ENCODE measurements at places on chromosomes 6 and 20.

DNA sequence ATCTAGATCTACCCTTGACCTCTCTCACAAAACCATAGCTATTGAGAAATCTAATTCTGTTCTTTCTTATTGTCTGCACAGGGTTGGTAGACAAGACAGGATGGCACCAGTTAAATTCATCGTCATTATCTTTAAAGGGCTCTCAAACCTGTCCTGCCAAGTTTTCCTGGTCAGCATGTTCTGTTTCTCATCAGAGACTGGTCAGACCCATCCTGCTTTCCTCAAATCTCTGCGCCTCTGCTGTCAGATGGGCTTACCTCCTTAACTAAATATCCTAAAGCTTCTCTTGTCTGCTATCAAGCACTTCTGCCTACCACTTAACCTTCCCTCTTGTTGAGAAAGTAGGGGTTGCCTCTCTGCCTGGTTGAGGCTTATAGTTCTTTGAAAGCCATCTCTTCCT, 125.2 kb downstream of the MYO6 start:
- DNase-seq: no peak

- DNase-seq: peak; percentile 17
These were observed 90.4 kb downstream of the SLC2A10 start for GRCh38 chr20:46799781-46800408.

DNA sequence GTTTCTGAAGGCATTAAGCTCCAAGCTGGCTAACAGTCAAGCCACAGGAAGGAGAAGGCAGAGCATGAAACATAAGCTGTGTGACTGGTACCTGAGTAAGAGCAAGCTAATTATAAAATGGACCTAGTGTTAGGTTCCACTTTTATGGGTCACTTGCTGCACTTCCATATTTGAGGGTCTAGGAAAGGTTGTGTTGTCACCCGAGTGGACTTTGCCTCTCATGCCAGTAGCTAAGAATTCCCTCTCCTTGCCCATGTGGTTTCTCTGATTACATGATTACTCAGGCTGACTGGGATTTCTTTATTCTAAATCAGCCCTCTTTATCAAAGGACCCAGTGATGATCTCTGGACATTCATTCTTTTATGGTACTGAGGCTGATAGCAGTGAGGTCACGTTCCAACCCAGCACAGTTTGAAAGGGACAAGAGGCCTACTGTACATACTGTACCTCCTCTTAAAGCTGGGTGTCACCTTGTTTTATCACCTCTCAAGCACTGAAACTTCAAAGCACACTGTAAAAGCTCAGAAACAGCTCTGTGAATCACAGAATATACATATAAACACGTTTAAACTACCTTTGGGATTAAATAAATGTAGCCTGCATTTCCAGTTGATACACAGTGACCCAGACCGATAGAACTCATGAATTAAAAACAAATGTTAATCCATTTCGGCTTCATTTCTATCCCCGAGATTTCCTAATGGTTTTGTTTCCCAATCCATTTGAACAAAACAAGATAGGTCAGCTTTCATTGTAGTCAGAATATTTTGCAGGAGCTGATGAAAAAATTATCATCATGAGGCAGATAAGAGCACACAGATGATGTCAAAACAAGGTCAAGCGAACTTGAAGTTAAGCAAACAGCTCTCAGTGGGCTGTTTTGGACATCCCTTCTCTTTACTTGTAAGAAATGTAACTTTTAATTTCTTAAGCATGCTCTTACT, 96.5 kb downstream of the ALDH8A1 start:
- no peak for DNase-seq

GRCh38 chr6:3391902-3392458, 64.9 kb downstream of the SLC22A23 start:
- DNase-seq: no peak

DNA sequence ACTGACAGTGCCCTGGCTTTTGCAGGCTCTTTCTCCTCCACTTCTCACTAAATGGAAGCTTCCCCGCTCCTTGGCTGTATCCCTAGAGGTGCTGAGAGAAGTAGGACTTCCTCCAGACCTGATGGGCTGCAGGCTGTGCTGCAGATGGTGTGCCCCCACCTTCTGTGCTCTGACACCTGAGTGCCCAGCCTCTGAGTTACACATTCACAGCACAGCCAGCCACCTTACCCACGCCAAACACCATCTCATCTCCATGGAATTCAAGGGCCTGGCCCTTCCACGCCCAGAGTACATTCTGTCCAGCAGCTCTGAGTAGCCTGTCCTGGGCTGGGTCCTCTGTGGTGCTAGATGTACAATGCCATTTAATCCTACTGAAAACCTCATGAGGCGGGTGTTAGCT, 5.3 kb downstream of the SFTA2 start:
- DNase-seq: no peak

- no peak for DNase-seq
These were observed at the start of gene OPRL1 for GRCh38 chr20:64080013-64080812. OPRL1 (plus strand) TSS chr20:64080082; CDS start chr20:64092721, 12,639 bp downstream.

DNA sequence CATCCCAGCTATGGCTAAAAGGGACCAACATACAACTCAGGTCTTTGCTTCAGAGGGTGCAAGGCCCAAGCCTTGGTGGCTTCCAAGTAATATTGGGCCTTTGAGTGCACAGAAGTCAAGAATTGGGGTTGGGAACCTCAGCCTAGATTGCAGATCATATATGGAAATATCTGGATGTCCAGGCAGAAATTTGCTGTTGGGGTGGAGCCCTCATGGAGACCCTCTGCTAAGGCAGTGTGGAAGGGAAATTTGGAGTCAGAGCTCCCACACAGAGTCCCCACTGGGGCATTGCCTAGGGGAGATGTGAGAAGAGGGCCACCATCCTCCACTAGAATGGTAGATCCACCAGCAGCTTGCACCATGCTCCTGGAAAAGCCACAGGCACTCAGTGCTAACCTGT, 123.5 kb downstream of the PRL start:
- DNase-seq: no peak

DNA sequence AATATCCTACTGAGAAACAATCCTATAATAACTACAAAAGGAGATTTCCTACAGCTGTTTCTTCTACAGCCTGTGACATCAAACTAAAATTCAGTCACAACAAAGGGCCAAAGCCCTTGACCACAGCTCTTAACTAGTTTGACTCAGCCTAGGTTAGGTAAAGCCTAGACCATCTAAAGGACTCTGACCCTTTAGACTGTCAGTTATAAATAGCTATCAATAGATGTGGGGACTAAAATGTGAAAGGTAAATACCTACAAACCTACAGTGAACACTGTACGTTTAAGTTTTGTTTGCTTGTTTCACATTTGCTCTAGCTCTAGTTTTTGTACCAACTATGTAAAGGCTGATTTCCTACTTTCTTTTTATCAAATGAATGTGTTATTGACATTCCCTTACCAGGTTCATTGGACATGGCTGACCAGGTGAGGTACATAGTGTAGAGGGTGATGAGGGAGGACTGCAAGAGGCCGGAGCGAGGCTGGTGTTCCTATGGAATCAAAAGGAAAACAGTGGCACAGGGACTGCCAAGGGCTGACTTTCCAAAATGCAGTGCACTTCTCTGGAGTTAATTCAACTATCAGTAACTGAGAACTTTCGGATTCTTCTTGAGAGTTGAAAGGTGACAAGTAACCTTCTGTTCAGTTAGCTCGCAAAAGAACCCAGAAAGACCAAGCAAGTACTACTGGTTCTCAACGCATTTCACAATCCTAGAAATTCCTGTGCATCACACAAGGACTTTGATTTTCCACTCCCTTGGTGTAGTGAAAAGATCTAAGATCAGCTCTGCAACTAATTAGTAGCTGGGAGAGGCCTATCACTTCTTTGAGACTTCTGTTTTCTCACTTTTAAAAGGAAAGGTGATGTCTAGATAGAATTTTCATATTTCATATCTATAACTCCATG, 17.2 kb downstream of the SERINC3 start:
- DNase-seq: no peak

Data from left forelimb (tissue), 1 donor.